ENCODE measurements at places on chromosomes 6 and 20.

DNA sequence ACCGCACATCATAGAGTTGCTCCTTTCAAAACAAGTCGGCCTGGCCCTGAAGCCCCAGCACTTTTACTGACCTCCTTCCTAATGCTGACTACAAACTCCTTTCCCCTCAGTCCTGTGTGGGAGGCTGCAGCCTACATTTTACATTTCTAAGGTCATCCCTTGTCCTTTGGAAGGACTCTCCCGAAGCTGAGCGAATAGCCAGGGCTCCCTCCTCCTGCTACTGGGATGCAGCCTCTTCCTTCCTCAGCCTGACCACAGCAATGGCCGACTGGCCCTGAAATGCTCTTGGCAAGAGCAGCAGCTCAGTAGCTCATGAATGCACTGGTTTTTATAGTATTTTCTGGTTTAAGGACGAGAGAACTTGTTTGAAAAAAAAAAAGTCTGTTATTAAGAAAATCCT lies 679 bp downstream of the ADGRF5 start:
- no peak for DNase-seq

GRCh38 chr6:105170059-105170458 lies 9.8 kb downstream of the POPDC3 start:
- no peak for DNase-seq

GRCh38 chr20:40942775-40943174 lies 85.8 kb upstream of the TOP1 start:
- DNase-seq: no peak

GRCh38 chr6:134315974-134316441 lies 1.9 kb downstream of the SGK1 start:
- no peak for DNase-seq

DNA sequence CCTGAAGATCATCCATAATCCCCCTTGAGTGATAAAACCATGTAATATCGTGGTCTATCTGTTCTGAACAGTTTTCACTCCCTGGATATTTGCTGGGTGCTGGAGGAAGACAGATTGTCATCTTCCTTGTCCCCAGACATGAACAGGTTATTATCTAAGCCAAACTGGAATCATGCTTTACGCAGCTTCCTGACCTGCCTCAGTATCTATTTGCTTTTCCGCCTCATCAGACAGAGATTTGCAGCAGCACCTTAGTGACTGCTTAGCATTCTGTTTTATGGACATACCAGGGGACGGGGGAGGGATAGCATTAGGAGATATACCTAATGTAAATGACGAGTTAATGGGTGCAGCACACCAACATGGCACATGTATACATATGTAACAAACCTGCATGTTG lies 124.6 kb downstream of the SLC23A2 start:
- no peak for DNase-seq

GRCh38 chr20:12936020-12936419 lies 72.8 kb upstream of the SPTLC3 start:
- no peak for DNase-seq

- no peak for DNase-seq
Measured at GRCh38 chr20:10639737-10640556, 33.9 kb downstream of the JAG1 start.

DNA sequence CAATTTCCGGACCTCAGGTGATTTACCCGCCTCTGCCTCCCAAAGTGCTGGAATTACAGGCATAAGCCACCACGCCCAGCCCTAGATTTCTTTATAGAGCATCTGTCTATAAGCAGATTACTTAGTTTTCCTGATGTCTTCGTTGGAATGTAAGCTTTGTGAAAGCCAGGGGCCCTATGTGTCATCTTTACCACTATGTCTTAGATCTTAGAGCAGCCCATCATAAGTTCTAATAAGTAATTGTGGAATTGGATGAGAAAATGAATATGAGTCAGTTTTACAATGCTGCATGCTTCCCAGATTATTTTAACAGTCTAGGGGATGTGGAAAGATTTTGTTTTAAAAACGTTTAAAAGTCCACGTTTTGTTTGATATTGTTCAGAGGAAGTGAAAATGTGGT lies 9.1 kb upstream of the ZBTB2 start:
- no peak for DNase-seq

- DNase-seq: no peak
Measured at GRCh38 chr6:110355727-110356126, 2.4 kb downstream of the METTL24 start.

DNA sequence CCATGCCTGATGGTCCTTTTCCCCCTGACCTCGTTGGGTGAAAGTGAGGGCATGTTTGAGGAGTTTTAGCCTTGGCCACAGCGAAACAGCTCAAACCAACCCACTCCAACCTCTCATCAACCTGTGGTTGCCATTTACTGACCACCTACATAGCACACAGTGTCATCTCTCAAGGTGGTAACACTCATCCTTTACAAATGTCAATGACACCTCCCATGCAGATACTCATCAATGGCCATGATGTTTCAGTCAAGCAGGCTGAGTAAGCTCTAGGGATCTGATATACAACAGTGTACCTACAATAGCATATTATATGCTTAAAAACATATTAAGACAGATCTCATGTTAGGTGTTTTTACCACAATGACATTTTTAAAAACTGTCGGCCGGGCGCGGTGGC lies 9.3 kb downstream of the RRAGD start:
- no peak for DNase-seq

- DNase-seq: peak; percentile 40
Measured at GRCh38 chr6:32974016-32974333, 5.6 kb downstream of the BRD2 start.

- peak; percentile 96 for DNase-seq
Measured at GRCh38 chr6:30744054-30744805, at the start of gene IER3. TSS of gene IER3 (minus strand) at chr6:30744547. CDS start at chr6:30744518, 29 bp downstream.

DNA sequence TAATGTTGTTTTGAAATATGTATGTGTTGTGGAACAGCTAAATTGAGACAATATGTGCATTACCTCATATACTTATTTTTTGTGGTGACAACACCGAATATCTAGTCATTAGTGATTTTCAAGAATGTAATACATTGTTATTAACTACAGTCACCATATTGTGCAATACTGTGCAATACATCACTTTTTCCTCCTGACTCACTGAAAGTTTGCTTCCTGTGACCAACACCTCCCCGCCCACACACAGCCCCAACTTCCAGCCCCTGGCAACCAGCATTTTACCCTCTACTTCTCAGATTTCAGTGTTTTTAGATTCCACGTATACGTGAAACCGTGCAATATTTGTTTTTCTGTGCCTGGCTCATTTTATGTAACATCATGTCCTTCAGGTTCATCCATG lies 627.9 kb downstream of the PRKN start:
- DNase-seq: no peak

DNA sequence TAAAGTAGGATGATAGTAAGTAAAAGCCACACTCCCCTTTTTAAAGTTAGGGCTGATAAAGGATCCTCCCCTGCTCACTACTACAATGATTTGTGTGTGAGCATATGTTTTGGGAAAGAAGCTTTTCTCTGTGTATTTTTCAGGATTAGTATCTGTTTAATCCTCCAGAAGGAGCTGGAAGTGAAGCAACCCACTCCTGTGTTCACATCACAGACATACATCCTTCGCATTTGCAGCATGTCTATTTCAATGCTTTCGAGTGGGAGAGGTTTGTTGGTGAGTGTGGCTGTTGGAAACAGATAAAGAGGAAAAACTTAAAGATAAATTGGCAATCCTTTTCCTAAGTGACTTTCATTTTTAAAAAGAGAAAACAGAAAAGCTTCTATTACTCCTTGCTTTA lies 31.6 kb upstream of the RGS17 start:
- DNase-seq: no peak

- no peak for DNase-seq
Measured at GRCh38 chr6:26576929-26577719, 19.6 kb upstream of the ABT1 start.

DNA sequence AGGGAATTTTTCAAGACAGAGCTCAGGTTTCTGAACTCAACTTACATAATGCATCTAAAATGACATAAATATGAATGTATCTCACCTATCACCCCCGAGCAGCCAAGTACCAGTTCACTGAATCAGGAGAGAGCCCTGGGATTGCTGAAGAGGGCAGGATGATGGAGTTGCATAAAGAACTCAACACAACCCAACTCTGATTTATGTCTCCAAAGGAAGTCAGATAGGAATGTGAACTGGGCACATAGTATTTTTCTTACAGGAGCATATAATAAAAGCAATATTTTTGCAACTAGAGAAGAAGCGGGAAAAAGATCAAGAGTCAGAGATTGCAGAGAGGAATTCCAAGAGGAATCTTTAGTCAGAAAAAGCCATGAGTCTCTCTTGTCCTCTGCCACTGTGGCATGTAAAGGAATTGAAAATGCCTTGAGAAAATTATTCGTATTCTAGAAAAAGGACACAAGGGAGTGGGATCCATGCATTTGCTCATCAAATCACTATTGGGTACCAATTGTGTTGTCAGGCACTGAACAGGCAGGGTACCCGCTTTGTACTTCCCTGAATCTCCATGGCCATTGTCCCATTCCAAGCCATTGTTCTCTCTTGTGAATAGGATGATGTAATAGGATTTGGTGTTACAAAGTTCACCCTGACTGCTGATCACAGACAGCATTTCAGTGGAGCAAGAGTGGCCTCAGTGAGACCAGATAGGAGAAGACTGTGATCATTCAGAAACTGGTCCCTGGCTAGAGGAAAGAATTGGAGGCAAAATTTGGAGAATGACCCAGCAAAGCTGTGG lies 16.3 kb downstream of the RIN2 start:
- DNase-seq: no peak

GRCh38 chr6:122869437-122870024 lies 80.5 kb downstream of the SMPDL3A start:
- no peak for DNase-seq

- no peak for DNase-seq
Measured at GRCh38 chr6:154367839-154368695, 11.5 kb upstream of the IPCEF1 start.

GRCh38 chr6:79604583-79605037 lies 26.5 kb upstream of the SH3BGRL2 start:
- DNase-seq: peak; percentile 52

DNA sequence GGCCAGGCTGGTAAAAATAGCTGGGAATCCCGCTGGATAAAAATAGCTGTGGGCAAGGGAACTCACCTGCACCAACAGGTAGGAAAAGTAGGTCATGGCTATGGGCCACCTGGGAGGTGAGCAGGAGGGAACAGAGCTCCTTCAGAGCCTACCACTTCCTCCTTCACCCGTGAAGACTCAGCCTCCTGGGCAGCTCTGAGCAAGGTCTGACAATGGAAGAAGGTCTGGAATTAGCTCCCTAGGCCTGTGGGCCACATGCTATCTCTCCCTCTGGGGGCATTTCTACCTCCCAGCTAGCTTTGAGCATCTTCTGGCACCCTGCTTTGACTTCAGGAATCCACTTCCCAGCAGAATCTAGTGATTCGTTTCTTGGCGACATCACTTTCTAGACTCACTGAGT lies 153.9 kb downstream of the MRPL14 start:
- no peak for DNase-seq

DNA sequence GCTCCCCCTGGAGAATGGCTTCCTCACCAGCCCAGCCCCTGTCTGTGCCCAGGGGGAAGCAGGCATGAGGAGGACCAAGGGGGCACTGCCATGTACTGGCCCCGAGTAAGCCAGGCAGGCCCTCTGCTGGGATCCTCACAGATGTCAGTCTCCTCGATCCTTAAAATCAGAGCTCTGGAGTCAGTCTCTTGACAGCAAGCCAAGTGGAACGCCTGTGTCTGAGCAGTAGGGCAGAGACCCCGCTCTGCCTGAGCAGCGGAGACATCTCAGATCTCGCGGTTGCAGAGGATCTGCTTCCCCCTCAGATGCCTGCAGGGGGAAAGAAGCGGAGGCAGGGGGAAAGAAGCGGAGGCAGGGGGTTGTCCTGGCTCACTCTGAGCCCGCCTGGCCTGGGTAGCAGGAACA lies 92.6 kb downstream of the SNX5 start:
- no peak for DNase-seq

DNA sequence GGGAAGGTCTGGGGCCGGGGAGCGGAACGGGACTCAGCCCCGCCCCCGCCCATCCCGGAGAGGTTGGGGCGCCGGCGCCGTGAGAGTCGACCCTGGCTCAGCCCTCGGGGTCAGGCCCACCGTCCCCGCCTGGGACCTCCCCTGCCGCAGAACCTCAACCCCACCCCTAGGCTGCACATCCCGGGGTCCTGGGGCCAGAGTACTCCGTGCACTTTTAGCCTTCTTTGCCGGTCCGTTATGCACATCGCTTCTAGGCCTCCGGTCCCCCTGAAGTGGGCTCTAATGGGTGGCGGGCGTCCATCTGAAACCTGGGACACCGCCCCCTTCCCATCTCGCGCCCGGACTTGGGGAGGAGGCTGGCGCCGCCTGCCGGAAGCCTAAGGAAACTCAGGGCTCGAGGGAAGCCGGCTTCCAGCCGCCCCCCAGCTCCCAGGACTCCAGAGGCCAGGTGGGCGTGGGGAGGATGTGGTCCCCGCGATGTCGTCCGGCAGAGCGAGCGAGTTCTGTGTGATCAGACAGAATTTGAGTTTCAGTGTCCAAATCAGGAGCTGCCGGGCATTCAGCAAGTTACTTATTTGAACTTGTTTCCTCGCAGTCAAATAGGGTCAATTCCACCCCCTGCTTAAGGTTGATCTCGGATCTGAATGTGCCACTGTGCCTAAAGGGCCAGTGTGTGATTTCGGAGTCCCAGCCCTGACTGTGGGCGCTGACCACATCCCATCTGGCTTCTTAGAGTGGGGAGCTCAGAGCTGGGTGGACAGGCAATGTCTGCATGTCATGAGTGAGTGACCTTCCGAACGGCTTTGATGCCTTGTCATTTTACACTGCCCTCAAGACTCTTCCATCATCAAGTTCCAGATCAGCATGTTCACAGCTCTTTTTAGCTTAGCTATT lies 47.6 kb downstream of the CPXM1 start:
- DNase-seq: peak; percentile 62

- no peak for DNase-seq
Measured at GRCh38 chr20:63064310-63064709, 57.5 kb upstream of the BHLHE23 start.

GRCh38 chr6:55578537-55579363 lies at the start of gene HMGCLL1:
TSS of gene HMGCLL1 (minus strand) at chr6:55579192. CDS start at chr6:55579055, 137 bp downstream.
- DNase-seq: no peak

GRCh38 chr6:150756173-150756572 lies 109.3 kb upstream of the MTHFD1L start:
- no peak for DNase-seq

GRCh38 chr6:29813809-29814208 lies 13.8 kb upstream of the HLA-G start:
- no peak for DNase-seq

Measured in SJSA1 (cell line).